ENCODE measurements at places on chromosomes 12 and 14. TPM values are rescaled to one million over a fixed set of nuclear protein-coding genes. Genes with fewer than 3 reads are reported as not detected.

GRCh38 chr14:95545515-95546168, 10.8 kb downstream of the GLRX5 start:
- DNase-seq: peak; percentile 89

Gene PEBP1
- 217 TPM for total RNA-seq

- peak; percentile 62 for DNase-seq
Measured at GRCh38 chr12:132824053-132824452, 4.6 kb downstream of the GOLGA3 start.

DNA sequence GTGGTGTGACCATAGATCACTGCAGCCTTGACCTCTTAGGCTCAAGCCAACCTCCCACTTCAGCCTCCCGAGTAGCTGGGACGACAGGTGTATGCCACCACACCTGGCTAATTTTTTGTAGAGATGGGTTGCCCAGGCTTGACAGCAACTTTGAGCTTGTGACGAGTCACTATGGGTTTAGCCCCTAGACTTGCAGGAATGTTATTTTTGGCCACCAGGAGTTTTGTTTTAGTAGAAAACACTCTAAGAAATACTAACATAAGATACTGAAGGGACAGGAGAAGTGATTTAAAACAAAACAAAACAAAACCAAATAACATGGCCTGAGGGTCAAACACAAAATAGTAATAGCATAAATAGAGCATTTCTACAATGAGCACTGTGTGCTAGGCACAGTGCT, 26.4 kb downstream of the SETD3 start:
- peak; percentile 21 for DNase-seq

Gene CCDC196
- total RNA-seq: not detected

Gene TPI1
- 1,720 TPM for total RNA-seq

- no peak for DNase-seq
Measured at GRCh38 chr14:64899958-64900357, 14.3 kb upstream of the CHURC1 start.
